Right renal cortex interstitium (tissue), 3 donors: ENCODE measurements at places on chromosomes 1 and 21. TPM values are rescaled to one million over a fixed set of nuclear protein-coding genes. Genes with fewer than 3 reads are reported as not detected.

DNA sequence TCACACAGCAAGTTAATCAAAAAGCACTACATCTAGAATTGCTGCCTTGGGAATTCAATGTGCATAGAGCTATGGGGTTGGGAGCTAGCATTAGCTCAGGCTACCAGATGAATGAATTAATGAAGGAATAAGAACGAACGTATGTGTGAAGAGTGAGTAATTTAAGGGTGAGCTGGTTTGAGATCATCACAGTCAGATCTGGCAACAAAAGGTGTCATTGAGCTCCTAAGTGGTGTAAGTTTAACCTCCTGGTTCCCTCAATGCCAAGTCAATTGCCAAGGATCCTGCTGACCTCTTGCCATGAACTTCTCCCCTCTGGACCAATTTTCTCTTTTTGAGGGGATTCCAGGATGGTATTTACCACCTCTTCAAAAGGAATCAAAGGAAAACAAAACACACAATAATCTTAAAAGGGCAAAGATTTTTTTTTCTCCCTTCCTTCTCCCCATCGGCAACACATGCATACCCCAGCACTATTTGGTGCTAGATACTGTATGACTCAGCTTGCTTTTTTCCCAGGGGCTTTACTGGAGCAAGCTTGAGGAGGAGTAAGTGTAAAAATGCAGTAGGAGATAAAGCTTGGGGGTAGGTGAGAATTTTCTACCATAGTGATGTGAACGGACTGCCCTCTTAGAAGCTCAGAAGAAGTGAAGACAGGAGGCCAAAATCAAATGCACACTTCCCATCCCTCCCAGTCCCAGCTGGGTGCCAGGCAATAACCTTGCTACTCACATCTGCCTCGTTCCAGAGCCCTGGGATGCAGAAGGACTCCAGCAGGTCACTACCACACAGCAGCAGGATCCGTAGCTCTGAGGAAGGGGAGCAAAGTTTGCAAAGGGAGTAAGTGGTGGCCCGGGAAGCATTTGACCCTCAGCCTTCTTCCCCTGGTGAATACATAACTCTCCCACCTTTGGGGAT lies 92.0 kb downstream of the LAMC2 start:
- DNase-seq: no peak

DNA sequence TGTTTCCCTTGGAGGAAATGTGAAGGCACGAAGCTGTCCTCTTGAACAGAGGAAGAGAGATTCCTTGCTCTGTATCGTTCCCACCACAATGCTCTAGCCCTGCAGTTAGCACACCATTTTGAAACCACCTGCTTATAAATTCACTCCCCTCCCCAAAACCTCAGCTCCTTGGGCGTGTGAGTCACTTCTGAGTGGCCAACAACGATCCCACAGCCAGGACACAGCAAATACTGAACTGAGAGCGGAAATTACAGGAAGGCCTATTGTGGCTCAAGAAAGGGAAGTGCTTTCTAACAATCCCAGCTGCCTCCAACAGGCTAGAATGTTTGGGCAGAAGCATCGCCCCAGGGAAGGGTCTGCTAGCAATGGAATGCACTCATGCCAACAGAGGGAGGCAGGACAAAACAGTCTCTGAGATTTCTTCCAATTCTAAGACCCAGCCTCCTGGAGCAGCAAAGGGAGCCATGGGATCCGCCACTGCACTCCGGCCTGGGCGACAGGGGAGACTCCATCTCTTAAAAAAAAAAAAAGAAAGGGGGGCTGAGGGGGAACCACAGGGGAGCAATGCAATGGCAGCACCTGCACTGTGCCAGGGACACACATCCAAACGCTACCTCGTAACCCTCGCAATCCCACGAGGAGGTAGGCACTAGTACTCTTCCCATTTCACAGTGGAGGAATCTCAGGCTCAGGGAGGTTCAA lies 1.9 kb downstream of the TMEM53 start:
- DNase-seq: no peak

DNA sequence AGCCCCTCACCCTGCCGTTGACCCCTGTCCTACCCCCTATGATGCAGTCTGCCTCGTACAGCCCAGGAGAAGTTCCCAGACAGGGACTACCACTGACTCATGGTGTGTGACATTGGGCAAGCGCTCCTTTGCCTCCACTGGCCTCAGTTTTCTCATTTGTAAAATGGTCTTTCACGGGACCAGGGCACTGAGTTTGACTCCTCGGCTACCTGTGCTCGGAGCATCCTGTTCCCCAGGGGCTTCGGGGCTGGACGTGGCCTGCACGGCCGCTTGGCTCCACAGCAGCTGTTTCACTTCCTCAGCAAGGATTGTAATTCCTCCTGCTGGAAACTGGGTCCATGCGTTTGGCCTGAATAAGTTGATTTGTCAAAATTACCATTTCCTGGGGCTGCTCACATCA lies 277.3 kb downstream of the MATN1 start:
- no peak for DNase-seq

DNA sequence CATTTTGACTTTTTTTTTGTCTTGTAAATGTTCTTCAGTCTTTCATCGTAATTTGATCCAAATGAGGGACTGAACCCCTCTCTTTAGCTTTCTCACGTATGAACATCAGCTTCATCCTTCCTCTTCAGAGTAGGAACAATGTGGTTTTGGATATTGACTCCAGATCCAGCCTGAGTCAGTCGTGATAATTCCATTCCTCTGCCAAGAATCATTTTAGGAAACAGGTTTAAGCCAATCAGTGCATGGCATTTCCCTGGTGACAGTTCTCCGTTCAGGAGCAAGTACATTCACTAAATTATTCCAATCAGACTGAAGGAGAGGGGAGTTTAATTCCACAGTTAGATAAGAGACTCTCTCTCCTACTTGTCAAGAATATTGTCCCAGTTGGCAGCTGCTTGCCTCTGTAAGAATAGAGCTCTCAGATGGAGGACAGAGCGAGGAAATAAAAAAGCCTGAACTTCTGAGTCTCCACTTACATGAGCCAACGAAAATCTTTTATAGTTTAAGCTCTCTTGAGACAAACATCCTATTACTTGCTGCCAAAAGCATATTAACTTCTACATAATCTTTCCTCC lies 18.6 kb downstream of the RHOU start:
- DNase-seq: no peak

- no peak for DNase-seq
Measured at GRCh38 chr1:36151134-36151844, 2.0 kb upstream of the TRAPPC3 start.

The OLIG2 gene
- not detected for polyA plus RNA-seq
